MM.1S (cell line): ENCODE measurements at places on chromosomes 3 and 15.

DNA sequence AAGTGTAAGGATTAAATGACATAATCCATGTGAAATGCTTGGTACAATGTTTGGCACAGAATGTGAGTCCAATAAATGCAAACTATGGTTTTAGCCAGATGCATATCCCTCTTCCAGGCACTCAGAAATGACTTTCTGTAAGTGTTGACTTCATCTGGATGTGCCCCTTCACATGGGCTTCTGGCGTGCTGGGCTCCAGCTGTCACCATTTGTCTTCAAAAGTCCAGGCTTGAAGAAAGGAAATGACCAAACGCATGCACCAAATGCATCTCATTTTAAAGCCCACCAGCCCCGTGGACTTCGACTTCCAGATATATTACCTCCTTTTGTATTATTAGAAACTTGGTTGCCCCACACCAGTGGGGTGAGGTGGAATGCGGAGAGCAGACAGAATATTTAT is 23.7 kb downstream of the CRYGS start:
- no peaks in the 10 kb centered on the region for H3K4me1 ChIP-seq
- H3K27me3 ChIP-seq = no peaks in the 10 kb centered on the region
- DNase-seq = no peak
- H3K36me3 ChIP-seq = no peaks in the 10 kb centered on the region

DNA sequence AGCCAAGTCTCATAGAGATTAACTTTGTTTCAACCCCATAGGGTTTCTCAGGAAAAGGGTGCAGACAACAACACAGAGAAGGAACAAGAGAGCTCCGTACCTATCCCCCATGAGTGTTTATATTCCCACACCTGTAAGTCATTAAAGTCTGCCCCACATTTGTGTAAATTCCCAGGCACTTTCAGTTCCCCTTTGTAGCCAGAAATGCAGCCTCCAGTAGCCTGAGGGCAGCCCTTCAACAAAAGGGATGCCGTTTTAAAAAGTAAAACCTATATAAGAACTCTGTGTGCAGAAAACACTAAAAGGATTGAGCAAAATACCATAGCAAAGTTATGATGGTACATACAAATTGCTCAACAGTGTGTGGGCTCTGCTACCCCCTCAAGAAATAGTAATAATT is 59.7 kb upstream of the TMEM108 start:
- H3K4me3 ChIP-seq = no peak overlapping the region
- no peaks in the 10 kb centered on the region for H3K36me3 ChIP-seq
- no peak overlapping the region for H3K27ac ChIP-seq
- no peaks in the 10 kb centered on the region for H3K4me1 ChIP-seq
- DNase-seq = no peak

GRCh38 chr15:78620527-78621421 is at the start of gene CHRNA3:
Gene CHRNA3 (minus strand): TSS chr15:78620996. CDS start chr15:78620794, 202 bp downstream.
- no peak within 1 kb of the TSS for H3K4me3 ChIP-seq
- no peaks in the 10 kb centered on the region for H3K4me1 ChIP-seq
- no peaks in the 10 kb centered on the region for H3K36me3 ChIP-seq
- peaks cover 22% of the 10 kb centered on the region for H3K27me3 ChIP-seq
- H3K27ac ChIP-seq = no peak within 1 kb of the TSS
- DNase-seq = no peak

- no peaks in the 10 kb centered on the region for H3K36me3 ChIP-seq
- no peak overlapping the region for H3K27ac ChIP-seq
- H3K27me3 ChIP-seq = no peaks in the 10 kb centered on the region
- H3K4me3 ChIP-seq = no peak overlapping the region
Measured at GRCh38 chr3:105853801-105854432, 14.9 kb downstream of the CBLB start.

- no peaks in the 10 kb centered on the region for H3K4me1 ChIP-seq
- no peak overlapping the region for H3K27ac ChIP-seq
- H3K36me3 ChIP-seq = no peaks in the 10 kb centered on the region
- no peak overlapping the region for H3K4me3 ChIP-seq
- no peak for DNase-seq
- H3K27me3 ChIP-seq = no peaks in the 10 kb centered on the region
Measured at GRCh38 chr3:99418709-99419108, 219.7 kb upstream of the COL8A1 start.

GRCh38 chr3:140292684-140293083 is 357.7 kb downstream of the CLSTN2 start:
- H3K4me3 ChIP-seq = no peak overlapping the region
- no peaks in the 10 kb centered on the region for H3K4me1 ChIP-seq
- no peaks in the 10 kb centered on the region for H3K36me3 ChIP-seq
- no peak for DNase-seq
- H3K27ac ChIP-seq = no peak overlapping the region
- H3K27me3 ChIP-seq = no peaks in the 10 kb centered on the region

- H3K27me3 ChIP-seq = peaks cover 10% of the 10 kb centered on the region
- no peaks in the 10 kb centered on the region for H3K36me3 ChIP-seq
- DNase-seq = no peak
- H3K27ac ChIP-seq = no peak overlapping the region
- no peaks in the 10 kb centered on the region for H3K4me1 ChIP-seq
Measured at GRCh38 chr3:127475975-127476705, 114.4 kb downstream of the TPRA1 start.
